ENCODE measurements at places on chromosomes 3 and 15.

GRCh38 chr3:142534543-142534942 is 44.0 kb downstream of the ATR start:
- H3K36me3 ChIP-seq, result peaks cover 61% of the 10 kb centered on the region
- no peaks in the 10 kb centered on the region for H3K4me1 ChIP-seq
- H3K4me3 ChIP-seq, result no peak overlapping the region
- no peak for DNase-seq
- H3K27me3 ChIP-seq, result no peaks in the 10 kb centered on the region

DNA sequence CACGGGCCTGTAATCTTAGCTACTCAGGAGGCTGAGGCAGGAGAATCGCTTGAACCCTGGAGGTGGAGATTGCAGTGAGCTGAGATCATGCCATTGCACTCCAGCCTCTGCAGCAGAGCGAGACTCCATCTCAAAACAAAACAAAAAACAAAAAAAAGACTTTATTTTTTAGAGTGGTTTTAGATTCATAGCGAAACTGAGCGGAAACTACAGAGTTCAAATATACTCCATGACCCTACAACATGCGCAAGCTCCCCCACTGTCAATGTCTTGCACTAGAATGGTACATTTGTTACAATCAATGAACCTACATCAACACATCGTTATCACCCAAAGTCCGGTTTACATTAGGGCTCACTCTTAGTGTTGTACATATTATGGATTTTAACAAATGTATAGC is 2.2 kb upstream of the CRTAP start:
- no peaks in the 10 kb centered on the region for H3K27me3 ChIP-seq
- H3K36me3 ChIP-seq, result no peaks in the 10 kb centered on the region
- DNase-seq, result no peak
- H3K4me1 ChIP-seq, result no peaks in the 10 kb centered on the region
- H3K27ac ChIP-seq, result no peak overlapping the region

DNA sequence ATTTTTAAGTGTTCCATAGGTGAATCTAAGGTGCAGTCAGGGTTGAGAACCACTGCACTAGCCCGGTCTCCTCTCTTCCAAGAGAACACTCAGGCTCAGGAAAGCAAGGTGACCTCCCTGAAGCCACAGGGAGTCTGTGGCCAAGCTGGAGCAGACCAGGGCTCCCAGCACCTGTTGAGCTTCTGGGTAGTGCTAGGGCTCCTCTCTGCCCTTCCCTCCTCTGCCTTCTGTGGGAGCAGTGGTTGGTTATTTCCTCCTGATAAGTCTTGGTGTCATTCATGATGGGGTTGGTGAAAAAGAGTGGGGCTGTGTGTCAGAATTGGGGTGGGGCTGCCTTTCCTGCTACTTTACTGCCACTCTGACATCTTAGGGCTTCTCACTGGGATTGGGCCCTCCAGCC is 163.1 kb upstream of the UMPS start:
- H3K36me3 ChIP-seq, result peaks cover 23% of the 10 kb centered on the region
- H3K27ac ChIP-seq, result no peak overlapping the region
- no peak overlapping the region for H3K4me3 ChIP-seq
- H3K27me3 ChIP-seq, result no peaks in the 10 kb centered on the region
- H3K4me1 ChIP-seq, result peaks cover 3% of the 10 kb centered on the region

DNA sequence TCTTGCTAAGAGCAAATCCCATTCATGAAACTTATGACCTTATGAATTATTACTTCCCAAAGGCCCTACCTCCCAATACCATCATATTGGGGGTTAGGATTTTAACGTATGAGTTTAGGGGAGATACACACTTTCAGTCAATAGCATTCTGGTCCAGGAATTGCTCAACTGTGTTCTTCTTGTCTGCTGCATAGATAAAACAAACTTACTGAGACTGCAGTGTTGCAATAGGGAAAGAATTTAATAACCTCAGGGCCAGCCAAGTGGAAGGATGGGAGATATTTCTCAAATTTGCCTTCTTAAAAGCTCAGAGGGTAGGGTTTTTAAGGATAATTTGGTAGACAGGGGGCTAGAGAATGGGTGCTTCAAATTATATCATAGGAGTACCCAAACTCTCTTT is 625.8 kb downstream of the OTOL1 start:
- no peaks in the 10 kb centered on the region for H3K4me1 ChIP-seq
- H3K27ac ChIP-seq, result no peak overlapping the region
- H3K36me3 ChIP-seq, result no peaks in the 10 kb centered on the region
- no peak overlapping the region for H3K4me3 ChIP-seq
- no peaks in the 10 kb centered on the region for H3K27me3 ChIP-seq
